Trophoblast cell (in vitro differentiated cells and primary cell): ENCODE measurements at places on chromosomes 3 and 15.

DNA sequence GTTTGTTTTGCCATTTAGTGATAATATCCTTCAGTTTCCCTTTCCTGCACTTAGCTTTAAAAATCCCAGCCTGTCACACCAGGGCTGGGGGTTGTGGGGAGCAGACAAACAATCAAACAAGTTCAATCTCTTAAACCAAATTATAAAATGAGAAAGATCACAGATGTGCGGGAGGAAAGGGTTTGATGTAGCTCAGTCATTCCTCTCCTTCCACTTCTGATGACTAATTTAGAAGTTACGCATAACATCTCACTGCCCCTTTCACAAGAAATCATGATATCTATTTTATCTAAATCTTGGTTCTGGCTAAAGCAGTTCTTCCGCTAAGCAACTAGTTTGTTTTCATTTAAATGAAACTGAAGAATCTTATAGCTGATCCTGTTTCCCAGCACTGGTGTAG is 34.1 kb upstream of the ATG7 start:
- DNase-seq, result peak; percentile 86

- no peak for DNase-seq
These were observed 443.5 kb downstream of the OTOL1 start for GRCh38 chr3:161939918-161940620.

- no peak for DNase-seq
These were observed 25.3 kb downstream of the GALNT15 start for GRCh38 chr3:16199769-16200168.

DNA sequence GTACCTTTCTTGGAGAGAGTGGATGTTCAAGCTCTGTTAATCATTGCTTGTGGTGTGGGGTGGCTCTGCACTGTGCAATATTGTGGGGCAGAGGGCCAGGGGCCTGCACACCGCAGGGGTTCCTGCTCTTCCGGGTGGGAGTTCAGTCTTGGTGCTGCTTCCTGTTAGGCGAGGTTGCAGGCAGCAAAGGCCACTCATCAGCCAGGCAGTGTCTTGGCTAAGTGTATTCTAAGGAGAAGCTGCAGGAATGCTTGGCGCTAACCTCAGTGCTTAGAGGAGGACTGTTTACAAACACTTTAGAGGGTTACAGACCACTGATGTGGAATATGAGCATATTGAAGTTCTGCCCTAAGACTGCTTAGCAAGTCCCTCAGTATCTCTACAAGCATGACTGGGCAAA is 81.7 kb downstream of the CEP63 start:
- no peak for DNase-seq

- no peak for DNase-seq
These were observed 927.8 kb upstream of the EPHA6 start for GRCh38 chr3:95886616-95887015.

- DNase-seq, result no peak
These were observed 15.0 kb downstream of the MYLK start for GRCh38 chr3:123869165-123869564.

GRCh38 chr3:5036858-5037257 is 57.6 kb downstream of the BHLHE40 start:
- no peak for DNase-seq

DNA sequence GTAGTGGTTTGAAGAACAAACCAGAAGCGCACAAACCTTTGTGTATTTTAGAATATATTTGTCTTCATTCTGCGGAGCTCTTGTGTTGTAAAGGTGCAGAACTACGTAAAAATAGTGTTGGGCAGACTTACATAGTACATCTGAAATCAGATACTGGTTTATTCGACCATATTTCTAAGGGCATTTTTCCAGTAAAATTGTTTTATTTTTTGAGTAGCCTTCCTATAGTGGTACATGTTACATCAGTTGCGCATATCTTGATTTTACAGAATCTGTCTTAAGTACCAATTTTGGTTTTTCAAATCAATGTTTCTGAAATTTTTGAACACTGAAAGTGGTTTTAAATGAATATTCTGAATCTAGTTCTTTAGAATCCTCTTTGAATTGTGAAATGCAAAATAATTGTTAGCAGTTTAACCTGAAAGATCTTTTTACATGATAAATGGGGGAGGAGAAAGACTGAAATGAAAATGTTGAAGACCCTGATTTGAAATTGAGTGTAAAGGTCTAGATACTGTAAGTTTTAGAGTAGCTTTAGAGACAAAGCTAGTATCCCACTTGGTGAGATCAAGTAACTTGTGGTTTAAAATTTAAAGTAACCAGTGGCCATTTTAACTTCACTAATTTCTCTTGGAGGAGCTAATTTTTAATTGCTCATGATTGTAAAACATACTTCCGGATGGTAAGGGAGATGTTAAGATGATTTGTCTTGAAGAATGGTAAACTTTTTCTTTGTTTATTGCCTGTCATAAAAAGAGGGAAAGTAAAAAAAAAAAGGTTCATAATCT is 15.5 kb upstream of the CHD2 start:
- DNase-seq, result peak; percentile 46

- no peak for DNase-seq
These were observed 109.9 kb downstream of the MYRIP start for GRCh38 chr3:39919281-39919680.

GRCh38 chr15:91866371-91866905 is 12.9 kb downstream of the SLCO3A1 start:
- peak; percentile 61 for DNase-seq

GRCh38 chr3:175763948-175764347 is 904.8 kb downstream of the NAALADL2 start:
- no peak for DNase-seq
